ENCODE measurements at places on chromosomes 12 and 14.
A peak's percentile ranks its signal among the peaks of the same experiment; 100 is the strongest.

GRCh38 chr14:104296388-104297312, 158.3 kb downstream of the KIF26A start:
- DNase-seq, result no peak
- H3K27ac ChIP-seq, result no peak overlapping the region
- H3K4me1 ChIP-seq, result no peaks in the 10 kb centered on the region
- no peak overlapping the region for H3K4me3 ChIP-seq

DNA sequence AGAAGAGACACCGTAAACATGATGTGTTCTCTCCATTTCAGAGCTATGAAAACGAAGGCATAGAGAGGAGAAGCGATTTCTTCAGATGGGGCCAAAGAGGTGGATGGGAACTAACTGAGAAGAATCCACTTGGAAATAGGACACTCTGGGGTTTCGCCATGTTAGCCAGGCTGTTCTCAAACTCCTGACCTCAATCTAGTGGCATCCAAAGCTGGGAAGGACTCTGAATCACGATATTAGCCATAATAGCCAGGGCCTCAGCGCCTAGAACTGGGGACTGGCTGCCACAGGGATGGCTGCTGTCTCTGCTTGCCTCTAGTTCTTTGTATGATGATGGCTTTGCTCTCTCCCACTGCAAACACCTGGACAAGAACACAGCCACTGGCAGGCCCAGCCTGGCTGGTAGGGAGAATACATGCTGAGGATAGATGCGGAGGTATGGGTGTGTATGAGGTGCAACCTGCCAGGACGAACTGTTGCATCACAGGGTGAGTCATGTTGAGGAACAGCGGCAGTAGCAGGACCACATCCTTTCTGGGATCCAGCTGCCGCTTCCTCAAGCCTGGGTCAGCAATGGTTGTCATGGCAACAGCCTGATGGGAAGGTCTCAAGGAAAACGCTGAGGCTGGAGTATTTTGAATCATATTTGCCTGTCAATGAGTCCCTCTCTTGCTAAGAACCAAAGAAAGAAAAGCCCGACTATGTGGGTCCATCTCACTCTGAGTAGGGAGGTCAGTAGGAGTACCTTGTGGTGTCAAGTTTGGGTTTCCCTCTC, 31.1 kb downstream of the CCDC177 start:
- H3K4me1 ChIP-seq, result no peaks in the 10 kb centered on the region
- H3K4me3 ChIP-seq, result no peak overlapping the region
- no peak for DNase-seq
- H3K36me3 ChIP-seq, result no peaks in the 10 kb centered on the region
- H3K27ac ChIP-seq, result no peak overlapping the region

- no peaks in the 10 kb centered on the region for H3K27me3 ChIP-seq
- H3K4me1 ChIP-seq, result no peaks in the 10 kb centered on the region
Measured at GRCh38 chr14:92190768-92191167, 69.0 kb downstream of the CPSF2 start.

GRCh38 chr12:123602651-123603195, 824 bp downstream of the DDX55 start:
- no peaks in the 10 kb centered on the region for H3K27me3 ChIP-seq
- DNase-seq, result no peak
- peak overlapping the region; percentile 99 for H3K4me3 ChIP-seq
- peaks cover 39% of the 10 kb centered on the region for H3K36me3 ChIP-seq
- H3K4me1 ChIP-seq, result peaks cover 4% of the 10 kb centered on the region

- no peaks in the 10 kb centered on the region for H3K36me3 ChIP-seq
- H3K27ac ChIP-seq, result no peak overlapping the region
Measured at GRCh38 chr12:49901986-49902385, 1.7 kb downstream of the FAIM2 start.

DNA sequence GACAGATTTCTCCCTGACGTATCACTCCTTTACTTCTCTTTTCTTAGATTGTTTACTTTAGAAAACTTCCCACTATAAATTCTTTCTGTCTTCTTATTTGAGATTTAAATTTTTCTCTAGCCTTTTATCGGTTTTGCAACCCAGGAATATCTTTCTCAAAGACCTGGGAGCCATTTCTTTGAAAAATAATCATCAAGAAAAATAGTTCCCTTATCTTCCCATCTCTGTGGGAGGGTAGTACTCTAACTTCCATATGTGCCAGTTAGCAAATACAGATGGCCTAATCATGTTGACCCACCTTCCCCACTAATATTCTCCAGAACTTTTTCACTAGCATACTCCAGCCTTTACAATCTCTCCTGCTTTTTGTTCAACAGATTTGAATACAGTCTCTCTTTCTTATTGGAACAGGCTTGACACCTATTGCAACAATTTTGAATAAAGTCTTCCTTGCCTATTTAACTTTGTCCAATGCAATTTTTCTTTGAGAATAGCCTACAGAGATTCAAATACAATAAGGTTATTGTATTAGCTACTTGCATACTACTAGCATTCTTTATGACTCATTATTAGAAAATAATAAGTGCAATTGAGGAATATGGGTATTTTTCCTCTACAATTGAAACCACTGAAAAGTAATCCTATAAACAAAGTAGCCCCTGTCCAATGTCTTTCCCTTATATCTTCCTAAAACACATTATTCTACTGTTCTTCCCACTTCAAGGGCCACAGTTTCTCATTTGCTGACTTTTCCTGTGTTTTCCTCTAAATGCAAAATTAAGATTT, 27.4 kb upstream of the KLRB1 start:
- H3K36me3 ChIP-seq, result no peaks in the 10 kb centered on the region
- H3K27me3 ChIP-seq, result no peaks in the 10 kb centered on the region
- no peak overlapping the region for H3K4me3 ChIP-seq
- no peak for DNase-seq
- peak overlapping the region; percentile 40 for H3K27ac ChIP-seq

GRCh38 chr12:55392032-55392795, 8.1 kb upstream of the OR6C65 start:
- no peaks in the 10 kb centered on the region for H3K27me3 ChIP-seq
- H3K36me3 ChIP-seq, result no peaks in the 10 kb centered on the region
- H3K4me1 ChIP-seq, result no peaks in the 10 kb centered on the region
- no peak overlapping the region for H3K4me3 ChIP-seq
- no peak overlapping the region for H3K27ac ChIP-seq

- H3K36me3 ChIP-seq, result no peaks in the 10 kb centered on the region
- H3K4me1 ChIP-seq, result peaks cover 34% of the 10 kb centered on the region
- DNase-seq, result peak; percentile 14
- no peaks in the 10 kb centered on the region for H3K27me3 ChIP-seq
- peak overlapping the region; percentile 54 for H3K4me3 ChIP-seq
Measured at GRCh38 chr12:57896434-57897201, 44.7 kb upstream of the ATP23 start.

DNA sequence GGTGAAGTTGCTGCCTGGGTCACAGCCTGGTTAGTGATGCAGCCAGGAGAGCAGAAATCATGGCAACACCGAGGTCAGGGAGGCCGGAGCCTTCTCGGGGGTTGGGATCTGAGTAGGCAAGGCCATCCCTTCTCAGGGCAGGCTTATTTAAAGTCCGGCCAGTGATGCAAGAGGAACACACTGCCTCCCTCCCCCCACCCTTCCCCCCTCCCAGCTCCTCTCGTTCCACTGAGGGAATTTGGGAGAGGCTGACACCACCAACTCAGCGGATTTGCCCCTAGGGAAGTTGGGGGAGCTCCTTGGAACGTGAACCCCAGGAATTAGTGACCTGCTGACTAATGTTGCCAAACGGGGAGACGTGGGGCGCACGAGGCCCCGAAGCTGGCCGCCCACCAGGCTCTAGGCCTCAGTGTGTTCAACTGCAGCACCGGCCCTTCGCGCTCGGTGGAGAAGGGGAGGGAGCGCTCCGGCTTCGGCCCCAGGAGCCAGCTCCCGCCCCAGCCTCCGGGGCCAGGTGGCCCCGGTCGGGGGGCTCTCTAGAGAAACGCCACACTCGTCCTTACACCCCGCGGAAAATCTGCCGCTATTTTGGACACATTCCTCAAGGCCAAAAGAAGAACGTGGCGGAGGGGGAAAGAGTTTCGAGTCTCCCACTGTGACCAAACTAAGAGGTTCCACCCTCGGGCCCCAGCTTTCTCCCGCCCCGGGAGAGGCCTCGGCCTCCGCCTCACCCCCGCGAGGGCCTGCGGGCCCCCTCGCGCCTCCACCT, 1.6 kb downstream of the CTDSP2 start:
- H3K36me3 ChIP-seq, result no peaks in the 10 kb centered on the region
- peak overlapping the region; percentile 89 for H3K27ac ChIP-seq

DNA sequence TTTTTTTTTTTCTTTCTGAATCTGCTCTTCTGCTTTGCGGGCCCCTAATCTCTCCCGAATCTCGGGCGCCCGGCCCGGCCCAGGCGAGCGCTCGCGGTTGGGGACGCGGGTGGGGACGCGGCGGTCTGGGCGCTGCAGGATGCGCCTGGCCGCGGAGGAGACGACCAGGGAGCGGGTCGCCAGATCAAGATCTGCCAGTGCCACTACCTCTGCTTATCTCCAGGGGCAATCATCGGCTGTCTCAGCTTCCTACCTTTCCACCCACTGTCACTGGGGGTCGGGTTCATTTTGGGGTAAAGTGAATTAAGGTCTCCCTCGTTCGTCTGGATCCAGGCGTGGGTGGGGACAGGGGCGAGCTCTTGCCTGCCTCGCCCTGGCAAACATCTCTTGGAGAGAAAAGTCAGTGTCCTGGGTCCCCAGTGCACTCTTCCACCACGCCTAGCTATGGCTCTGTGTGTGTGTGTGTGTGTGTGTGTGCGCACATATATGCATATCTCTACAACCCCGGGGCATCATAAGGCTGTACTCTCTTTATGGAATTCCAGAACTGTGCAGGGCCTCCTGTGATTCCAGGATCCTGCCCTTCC, 422.3 kb downstream of the VRK1 start:
- H3K36me3 ChIP-seq, result no peaks in the 10 kb centered on the region
- no peaks in the 10 kb centered on the region for H3K27me3 ChIP-seq
- no peak for DNase-seq

DNA sequence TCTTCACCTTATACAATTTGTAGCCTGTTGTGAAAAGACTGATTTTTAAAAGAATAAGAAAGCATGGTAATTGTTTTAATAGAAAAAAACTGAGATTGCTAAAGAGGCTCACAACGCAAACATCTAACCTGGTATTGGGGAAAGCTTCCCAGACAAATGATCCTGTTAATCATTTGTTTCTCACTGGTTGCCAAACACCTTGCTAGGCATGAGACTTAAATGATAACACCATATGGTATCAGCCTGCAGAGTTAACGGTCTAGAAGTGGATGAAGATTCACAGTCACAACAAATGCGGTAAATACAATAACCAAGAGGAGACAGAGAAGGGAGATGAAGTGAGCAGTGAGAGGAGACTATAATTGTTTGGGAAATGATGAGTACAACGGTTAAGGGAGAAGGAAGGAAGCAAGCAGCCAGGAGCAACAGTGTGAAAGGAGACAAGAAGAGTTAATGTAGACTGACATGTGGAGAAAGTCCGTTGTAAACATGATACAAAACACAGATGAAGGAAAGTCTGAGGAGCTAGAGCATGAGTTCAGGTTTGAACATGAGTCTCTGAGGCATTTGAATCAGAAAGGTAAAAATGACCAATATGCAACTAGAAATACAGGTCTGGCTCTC, 19.8 kb downstream of the GXYLT1 start:
- H3K4me3 ChIP-seq, result no peak overlapping the region
- H3K36me3 ChIP-seq, result no peaks in the 10 kb centered on the region
- no peaks in the 10 kb centered on the region for H3K27me3 ChIP-seq

GRCh38 chr14:99522457-99522891, 41.3 kb downstream of the CCNK start:
- H3K4me1 ChIP-seq, result no peaks in the 10 kb centered on the region
- no peak for DNase-seq
- no peaks in the 10 kb centered on the region for H3K27me3 ChIP-seq
- no peaks in the 10 kb centered on the region for H3K36me3 ChIP-seq
- no peak overlapping the region for H3K27ac ChIP-seq

DNA sequence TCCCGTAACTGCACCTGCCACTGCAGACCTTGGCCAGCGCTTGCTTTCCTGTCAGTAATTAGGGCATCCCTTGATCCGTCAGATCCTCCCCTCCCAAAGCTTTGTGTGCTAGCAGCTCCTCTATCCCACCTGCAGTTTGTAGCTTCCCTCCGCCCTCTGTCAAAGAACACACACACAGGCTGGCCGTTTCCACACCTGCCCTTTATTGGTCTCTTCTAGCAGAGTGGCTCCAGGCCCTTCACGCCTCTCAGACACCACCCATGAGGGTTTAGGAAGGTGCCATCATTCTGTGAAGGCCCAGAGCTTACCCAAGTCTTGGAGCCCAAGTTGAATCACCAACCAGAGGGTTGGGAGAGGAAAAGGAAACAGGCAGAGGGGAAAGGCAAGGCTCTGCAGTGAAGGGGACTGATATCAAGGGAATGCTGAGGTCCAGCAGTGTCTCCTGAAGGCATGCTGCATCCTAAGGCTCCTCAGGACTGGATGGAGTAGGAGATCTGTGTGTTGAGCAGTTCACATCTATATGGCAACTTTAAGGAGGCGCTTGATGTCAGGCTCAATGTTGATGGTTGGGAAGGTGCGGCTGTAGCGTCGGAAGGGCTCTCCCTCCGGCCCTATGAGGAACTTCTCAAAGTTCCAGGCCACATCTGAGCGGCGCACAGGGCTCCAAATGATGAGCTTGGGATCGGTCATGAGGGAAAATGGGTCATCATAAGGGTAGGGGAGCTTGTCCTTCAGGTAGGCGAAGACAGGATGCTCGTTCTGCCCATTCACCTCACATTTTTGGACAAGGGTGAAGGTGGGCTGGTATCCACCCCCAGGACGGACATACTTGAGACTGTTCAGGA, 3.4 kb downstream of the GPX2 start:
- H3K4me1 ChIP-seq, result peaks cover 5% of the 10 kb centered on the region
- no peak for DNase-seq
- H3K4me3 ChIP-seq, result no peak overlapping the region
- H3K27me3 ChIP-seq, result no peaks in the 10 kb centered on the region

- DNase-seq, result no peak
- no peaks in the 10 kb centered on the region for H3K4me1 ChIP-seq
- H3K36me3 ChIP-seq, result no peaks in the 10 kb centered on the region
Measured at GRCh38 chr14:105116451-105117256, 51.4 kb upstream of the GPR132 start.

GRCh38 chr12:83143950-83144349, 457.2 kb downstream of the TMTC2 start:
- H3K36me3 ChIP-seq, result no peaks in the 10 kb centered on the region
- no peaks in the 10 kb centered on the region for H3K4me1 ChIP-seq
- H3K27me3 ChIP-seq, result no peaks in the 10 kb centered on the region
- DNase-seq, result no peak
- H3K4me3 ChIP-seq, result no peak overlapping the region
